ENCODE measurements at places on chromosomes 12 and 14.

- peak; percentile 24 for DNase-seq
Observed at GRCh38 chr12:101859664-101860607, 17.4 kb upstream of the DRAM1 start.

GRCh38 chr12:110093631-110094311, 30.4 kb upstream of the IFT81 start:
- no peak for DNase-seq

GRCh38 chr12:77615332-77615731, 215.4 kb upstream of the NAV3 start:
- no peak for DNase-seq

DNA sequence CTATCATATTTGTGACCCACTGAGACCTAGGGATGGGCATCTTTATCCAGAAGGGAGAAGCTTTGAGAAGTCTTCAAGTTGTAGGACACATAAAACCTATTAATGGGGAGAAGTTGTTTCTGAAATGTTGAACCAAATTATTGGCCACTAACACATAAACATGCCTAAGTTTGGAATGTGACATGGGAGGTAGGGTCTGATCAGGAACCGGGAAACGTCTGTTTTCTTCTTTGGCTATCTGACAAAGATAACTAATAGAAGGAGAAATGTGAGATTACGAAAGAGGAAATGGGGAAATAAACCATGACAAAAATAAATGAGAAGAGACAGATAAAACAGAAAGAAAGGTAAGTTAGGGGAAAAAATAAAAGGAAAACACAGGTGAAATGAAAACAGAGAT, 425.2 kb downstream of the EGLN3 start:
- no peak for DNase-seq

DNA sequence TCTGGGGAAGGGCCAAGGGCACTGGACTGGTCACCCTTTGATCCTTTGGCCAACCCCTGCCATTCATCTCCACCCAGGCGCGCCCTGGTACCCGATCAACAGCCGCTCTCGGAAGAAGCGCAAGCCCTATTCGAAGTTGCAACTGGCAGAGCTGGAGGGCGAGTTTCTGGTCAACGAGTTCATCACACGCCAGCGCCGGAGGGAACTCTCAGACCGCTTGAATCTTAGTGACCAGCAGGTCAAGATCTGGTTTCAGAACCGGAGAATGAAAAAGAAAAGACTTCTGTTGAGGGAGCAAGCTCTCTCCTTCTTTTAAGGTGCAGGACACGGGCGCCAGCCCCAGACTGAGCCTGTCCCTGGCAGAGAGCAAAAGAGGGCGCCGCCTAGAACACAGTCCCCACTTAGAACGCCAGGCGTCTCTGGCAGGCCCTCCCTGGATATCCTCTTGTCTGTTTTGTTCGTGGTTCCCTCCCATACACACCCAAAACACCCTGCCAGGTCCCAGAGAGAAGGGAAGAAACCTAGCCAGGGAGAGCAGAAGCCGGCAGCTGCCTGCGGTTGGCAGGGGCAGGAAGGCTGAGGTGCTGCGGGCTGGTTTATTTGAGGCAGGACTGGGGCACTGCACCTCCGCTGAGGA, 1.7 kb downstream of the HOXC12 start:
- DNase-seq: no peak

- DNase-seq: peak; percentile 64
Observed at GRCh38 chr12:15540469-15540872, 218.2 kb downstream of the PTPRO start.

DNA sequence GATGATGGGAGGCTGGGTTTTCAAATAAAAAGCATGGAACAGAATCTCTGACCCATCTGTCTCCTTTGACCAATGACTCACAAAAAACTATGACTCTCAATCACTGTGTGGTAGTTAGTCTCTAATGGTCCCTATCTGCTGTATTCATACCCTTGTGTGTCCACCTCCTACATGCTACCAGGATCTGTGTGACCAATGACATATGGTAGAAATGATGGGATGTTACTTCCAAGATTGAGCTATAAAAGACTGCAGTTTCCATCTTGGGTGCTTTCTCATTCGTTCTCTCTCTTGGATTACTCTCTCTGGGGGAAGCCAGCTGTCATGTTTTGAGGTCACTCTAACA, 144.7 kb upstream of the BTG1 start:
- DNase-seq: no peak

GRCh38 chr12:12810553-12811021, 2.6 kb upstream of the DDX47 start:
- DNase-seq: no peak

- DNase-seq: peak; percentile 32
Observed at GRCh38 chr12:65568517-65568916, 255.8 kb upstream of the HMGA2 start.

- no peak for DNase-seq
Observed at GRCh38 chr12:114631242-114631641, 52.7 kb downstream of the TBX3 start.

DNA sequence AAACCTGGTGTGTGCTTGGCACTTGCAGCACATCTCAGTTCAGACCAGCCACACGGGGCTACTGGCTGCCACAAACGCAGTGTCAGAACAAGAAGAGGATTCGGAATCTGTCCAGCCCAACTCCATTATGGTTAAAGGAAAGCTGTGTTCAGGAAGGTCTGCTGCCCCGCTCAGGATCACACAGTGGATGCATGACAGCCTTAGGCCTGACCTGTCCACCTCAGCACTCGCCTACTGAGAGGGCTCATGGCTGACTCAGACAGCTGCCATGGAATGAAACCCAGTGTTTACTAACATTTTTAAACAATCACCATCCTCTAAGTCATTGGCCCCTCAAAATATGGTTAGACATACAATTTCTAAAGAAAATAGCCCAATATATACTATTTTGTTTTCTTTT, 5.6 kb upstream of the NIN start:
- DNase-seq: no peak

DNA sequence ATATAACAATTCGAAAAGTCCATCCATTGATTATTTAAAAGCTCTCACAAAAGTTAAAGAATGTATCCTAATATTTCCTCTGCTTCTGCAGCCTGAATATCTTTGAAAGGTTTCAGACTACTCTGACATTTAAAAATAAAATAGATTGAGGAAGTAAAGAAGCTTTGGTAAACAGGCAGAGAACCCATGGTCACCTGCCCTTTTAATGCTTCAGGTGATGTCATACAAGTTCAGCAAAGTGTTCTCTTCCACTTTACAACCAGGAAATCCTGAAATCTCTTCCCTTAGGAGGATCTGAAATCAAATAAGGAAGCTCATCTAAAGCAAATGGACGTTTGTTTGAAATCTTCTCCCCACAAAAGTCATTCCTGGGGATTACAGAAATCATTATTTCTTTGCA, 322.4 kb downstream of the PDZRN4 start:
- no peak for DNase-seq
